NCI-H2081 (cell line): ENCODE measurements at places on chromosomes 11 and 22.

DNA sequence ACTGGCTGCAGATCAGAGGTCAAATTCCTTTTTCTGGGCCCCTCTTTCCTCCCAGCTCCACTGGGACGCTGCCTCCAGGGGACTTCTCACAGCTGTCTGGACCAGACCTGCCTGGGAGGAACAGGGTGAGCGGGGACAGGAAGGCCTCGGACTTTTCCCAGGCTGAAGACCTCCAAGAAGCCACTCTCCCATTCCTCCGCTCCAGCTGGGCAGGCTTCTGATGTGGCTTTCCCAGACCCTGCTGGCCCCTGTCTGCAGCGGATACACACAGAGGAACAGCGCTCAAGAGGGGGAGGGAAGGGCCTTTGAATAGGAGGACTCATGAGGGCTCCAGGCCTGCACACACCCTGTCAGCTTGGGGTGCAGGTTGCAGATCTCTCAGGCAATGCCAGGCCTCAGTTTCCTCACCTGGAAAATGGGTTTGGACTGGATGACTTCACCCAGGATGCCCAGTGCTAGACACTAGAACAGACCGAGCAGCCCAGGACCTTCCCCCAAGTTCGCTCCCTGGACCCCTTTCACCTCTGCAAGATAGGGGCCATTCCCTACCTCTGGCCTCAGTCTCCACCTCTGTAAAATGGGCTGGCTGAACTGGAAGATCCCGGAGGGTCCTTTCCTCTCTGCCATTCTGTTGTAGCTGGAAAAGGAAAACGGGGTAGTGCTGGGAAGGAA lies 36.6 kb downstream of the MB start:
- DNase-seq, result no peak

DNA sequence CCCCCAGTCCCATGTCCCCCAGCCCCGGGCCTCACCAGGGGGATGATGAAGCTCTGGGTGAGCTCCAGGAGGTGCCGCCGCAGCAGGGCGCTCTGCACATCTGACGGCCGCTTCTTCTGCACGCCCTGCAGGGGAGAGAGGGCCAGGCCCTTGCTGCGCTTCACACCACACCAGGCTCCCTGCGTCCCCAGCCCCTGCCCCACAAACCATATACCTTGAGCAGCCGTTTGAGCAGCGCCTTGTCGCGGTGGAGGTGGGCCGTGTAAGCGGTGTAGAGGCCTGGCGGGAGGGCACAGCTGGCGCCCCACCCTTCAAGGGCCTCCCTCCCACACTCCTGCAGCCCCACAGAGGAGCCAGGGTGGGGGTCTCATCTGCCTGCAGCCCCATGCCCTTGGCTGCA lies 6.2 kb upstream of the PLXNB2 start:
- no peak for DNase-seq

DNA sequence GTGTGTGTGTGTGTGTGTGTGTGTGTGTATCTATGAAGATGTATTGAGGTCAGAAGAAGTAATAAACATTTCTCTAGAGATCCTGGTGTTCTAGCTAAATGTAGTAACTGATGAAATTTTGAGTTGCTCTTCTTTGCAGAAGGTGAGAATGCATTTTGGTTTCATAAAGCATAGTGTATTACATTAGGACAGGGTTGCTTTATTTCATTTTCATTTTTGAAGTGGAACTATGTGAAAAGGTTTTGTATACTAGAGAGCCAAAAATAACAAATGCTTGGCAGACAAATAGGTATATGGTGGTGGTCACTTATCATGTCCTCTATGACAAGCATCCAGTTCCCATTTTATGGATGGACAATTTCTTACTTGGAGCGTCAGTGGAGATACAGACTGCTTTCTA lies 99.0 kb downstream of the CASP12 start:
- no peak for DNase-seq

GRCh38 chr11:130578738-130579368 lies 130.4 kb downstream of the ADAMTS15 start:
- peak; percentile 30 for DNase-seq

- DNase-seq, result no peak
These were observed 61.8 kb upstream of the NCAM1 start for GRCh38 chr11:112899235-112900006.

DNA sequence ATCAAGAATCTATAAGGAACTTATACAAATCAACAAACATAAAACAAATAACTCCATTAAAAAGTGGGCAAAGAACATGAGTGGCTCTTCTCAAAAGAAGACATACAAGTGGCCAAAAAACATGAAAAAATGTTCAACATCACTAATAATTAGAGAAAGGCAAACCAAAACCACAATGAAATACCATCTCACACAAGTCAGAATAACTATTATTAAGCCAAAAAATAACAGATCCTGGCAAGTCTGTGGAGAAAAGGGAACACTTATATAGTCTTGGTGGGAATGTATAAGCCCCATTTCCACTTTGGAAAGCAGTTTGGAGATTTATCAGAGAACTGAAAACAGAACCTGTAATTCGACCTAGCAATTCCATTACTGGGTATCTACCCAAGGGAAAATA lies 921.0 kb downstream of the KCNA4 start:
- DNase-seq, result no peak

DNA sequence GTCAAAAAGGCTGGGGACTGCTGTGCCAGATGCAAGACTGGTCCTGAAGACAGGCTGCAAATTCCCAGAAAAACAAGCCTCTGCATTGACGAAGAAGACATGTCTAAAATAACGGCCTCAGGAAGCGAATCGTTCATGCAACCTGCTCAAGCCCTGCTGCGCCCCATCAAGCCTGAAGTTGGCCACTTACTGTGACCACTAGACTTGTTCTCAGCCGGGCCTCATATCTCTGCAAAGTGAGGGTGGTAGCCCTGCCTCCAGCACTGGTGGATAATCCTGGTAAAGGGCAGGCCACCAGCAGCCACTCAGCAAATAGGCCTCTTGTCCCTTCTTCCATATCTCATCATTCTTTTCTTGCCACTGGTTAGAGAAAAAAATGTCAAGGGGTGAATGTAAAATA lies 11.8 kb downstream of the LTO1 start:
- no peak for DNase-seq

GRCh38 chr11:9774591-9775397 lies 110.9 kb downstream of the SWAP70 start:
- DNase-seq, result no peak

- DNase-seq, result no peak
These were observed 60.3 kb downstream of the AMBRA1 start for GRCh38 chr11:46533396-46534100.

DNA sequence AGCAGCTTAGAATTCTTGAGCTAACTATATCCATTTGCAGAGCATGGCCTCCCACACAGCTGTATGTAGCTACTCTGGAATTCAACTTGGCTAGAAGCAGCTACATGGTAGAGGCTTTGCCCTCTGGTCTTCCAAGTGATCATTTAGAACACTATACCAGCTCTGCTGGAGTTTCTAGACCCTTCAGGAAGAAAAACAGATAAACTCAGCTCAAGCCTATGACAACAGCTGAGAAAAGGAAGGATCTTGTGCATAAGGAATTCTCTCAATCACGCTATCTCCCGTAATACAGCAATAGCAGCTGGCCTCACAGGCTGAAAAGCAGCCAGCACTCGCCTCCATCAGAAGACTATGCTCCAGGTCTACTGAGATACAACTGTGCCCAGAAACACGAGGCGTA lies 50.6 kb upstream of the APOA1 start:
- DNase-seq, result no peak

DNA sequence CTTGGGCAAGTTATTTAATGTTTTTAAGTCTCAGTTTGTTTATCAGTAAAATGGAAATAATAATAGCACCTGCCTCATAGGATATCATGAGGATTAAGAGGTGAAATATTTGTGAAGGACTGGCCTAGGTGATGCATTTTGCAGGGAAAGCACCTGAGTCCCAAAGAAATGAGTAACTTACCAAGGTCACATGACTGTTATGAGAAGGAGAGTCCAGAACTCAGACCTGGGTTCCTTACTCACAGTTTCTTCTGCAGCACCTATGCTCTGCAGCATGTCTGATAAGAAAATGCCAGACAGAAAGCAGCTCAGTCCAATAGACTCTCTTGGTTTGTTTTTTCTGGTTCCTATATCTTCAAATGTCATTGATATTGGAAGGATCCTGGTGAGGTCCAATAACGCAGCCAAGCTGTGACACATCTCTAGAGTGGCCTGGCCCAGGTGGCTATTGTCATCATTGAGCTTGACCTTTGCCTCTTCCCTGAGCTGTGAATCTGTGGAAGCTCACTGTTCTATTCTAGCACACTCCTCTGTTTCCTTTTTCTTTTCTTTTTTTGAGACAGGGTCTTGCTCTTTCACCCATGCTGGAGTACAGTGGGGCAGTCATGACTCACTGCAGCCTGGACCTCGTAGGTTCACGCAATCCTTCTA lies 174.7 kb upstream of the NAV2 start:
- no peak for DNase-seq

DNA sequence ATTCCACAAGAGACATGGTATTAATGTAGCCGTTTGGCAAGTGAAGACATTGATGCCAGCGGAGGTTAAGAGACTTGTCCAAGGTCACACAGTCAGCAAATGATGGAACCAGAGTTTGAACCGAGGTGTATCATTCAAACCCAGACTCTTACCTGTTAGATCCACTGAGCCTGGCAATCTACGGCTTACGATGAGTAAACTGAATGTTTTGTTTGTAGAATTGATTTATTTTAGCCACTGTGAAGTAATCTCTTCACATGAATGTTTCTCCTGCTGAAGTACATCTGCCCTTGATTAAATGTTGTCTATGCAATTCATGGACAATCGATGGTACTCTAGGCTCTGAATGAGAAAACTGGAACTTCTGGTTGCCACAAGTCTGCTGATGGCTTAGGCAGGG lies 155.5 kb upstream of the NAV2 start:
- DNase-seq, result no peak

DNA sequence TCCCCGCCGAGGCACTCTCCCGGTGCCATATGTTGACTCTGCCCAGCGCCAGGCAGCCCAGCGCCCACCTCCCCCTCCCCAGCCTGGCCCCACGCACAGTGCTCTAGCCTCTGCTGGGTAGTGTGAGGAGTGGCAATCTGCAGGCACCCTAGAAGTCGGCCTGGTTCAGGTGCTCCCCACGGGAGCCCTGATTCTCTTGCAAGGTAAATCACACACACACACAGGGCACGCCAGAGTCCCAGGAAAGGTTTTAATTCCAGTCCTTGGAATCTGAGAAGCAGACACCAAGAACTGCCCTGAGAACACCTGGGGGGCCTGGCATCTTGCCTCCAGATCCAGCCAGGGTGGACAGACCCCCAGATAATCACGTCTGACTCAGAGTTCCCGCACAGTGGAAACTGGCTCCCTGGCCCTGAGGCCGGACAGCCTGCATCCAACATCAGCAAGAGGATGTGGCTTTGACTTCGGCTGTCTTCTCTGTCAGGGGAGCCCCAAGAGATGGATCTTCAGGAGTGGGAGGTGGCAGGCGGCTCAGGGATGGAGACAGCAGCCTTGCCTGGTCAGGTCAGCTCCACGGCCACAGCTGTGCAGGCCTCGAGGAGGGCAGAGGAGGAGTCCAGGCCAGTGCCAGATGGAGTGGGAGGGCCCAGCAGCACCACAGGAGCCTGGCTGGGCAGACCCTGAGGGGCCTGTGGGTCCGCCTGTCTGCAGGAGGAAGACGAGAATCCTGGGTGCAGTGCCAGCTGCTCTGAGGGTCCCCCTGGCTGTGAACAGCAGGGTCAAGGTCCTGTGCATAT lies 1.1 kb upstream of the RIN1 start:
- DNase-seq, result no peak

GRCh38 chr11:83079820-83080219 lies 8.1 kb upstream of the RAB30 start:
- DNase-seq, result no peak

GRCh38 chr22:22704156-22704946 lies 59.9 kb downstream of the GGTLC2 start:
- DNase-seq, result no peak

DNA sequence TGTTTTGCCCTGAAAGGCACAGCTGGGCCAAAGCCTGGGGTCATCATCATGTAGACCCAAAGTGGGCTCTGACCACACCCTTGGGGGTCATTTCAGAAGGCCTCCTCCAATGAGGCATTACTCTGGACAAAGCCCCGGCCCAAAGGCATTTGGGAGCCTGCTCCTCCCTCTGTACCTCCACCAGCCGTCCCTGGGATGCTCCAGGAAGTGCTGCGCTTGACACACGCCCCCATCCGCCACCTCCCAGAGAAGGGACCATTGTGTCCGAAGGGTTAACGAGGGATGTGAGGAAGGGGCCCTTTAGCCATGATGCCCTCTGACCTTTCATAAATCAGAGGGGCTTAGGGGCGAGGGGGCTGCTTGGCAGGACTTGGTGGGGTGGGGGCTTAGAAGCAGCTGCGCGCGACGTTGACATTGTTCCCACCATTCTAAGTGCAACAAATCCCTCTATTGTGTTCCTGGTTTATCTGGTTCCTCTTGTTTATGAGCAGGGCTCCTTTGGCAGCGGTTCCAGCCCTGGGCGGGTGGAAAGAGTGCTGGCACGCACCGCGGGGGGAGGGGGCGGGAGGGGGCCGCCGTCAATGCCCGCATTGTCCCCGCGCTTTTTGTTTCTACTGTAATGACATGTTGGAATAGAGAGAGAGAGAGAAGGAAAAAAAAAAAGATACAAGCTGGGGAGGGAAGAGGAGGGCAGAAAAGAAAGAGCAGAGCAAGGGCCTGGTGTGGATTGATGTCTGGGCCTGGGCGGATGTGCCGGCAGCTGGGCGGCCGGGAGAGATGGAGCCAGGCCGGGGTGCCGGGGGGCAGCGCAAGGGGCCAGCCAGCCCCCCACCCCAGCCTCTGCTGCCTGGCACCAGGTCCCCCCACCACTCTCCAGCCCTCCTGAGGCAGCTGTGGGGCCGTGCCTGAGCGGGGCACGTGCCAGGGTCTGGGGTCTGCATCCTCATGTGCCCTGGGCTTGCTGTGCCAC lies 32.1 kb upstream of the SOX10 start:
- DNase-seq, result no peak

DNA sequence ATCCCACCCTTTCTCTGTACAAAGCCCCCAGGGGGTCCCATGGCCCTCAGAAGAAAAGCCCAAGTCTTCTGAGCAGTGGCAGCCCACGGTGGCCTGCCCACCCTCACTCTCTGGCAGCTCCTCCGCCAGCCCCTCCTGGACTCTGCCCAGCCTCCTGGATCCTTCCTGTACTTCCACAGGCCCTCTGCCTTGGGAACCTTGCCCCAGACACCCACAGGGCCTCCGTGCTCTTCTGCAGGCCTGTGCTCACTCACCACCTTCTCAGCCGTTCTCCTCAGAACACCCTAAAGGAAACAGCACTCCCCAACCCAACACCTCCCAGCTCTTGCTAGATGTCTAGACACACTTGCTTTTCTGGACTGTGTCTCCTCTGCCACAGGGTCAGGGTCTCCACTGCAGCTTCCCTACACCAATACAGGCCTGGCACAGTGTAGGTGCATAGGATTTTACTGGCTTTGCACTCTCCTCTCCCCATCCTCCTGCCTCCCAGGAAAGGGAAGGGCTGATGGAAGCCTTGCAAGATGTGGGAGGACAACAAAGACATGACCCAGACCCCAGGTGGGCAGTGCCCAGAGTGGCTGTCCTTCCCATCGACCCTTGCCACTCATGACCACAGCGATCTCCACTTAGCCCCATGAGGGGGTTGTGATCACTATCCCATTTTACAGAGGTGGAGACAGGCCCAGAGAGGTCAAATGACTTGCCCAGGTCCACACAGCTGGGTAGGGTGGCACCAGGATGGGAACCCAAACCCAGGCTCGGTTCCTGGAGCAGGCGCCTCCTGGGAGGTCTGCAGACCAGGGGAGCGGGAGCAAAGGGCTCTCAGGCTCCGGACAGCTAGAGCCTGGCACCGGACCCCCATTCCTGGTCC lies 2.0 kb downstream of the SCARF2 start:
- no peak for DNase-seq

- no peak for DNase-seq
These were observed 44.3 kb upstream of the CEP126 start for GRCh38 chr11:101870510-101870909.

GRCh38 chr22:47157486-47158270 lies 395.2 kb downstream of the TBC1D22A start:
- no peak for DNase-seq
